ENCODE measurements at places on chromosomes 1 and 21. TPM values are rescaled to one million over a fixed set of nuclear protein-coding genes. Genes with fewer than 3 reads are reported as not detected.

The TRNAU1AP gene
- 21.0 TPM for total RNA-seq

The MAST2 gene
- 46.8 TPM for total RNA-seq

The LAX1 gene
- 0.10 TPM for total RNA-seq

The SERTAD4 gene
- 22.2 TPM for total RNA-seq

The PRCC gene
- 15.6 TPM for total RNA-seq

All from smooth muscle cell of the pulmonary artery (primary cell).